Activated CD4-positive, alpha-beta T cell treated with anti-CD3 and anti-CD28 coated beads for 24 hours (primary cell): ENCODE measurements at places on chromosomes 7 and 10.
A peak's percentile ranks its signal among the peaks of the same experiment; 100 is the strongest.

- DNase-seq, result no peak
Observed at GRCh38 chr7:39678930-39679709, 55.7 kb downstream of the RALA start.

- no peak for DNase-seq
Observed at GRCh38 chr7:88281749-88282148, 24.9 kb downstream of the STEAP4 start.

- no peak for DNase-seq
Observed at GRCh38 chr10:101295261-101295660, 58.7 kb upstream of the BTRC start.

DNA sequence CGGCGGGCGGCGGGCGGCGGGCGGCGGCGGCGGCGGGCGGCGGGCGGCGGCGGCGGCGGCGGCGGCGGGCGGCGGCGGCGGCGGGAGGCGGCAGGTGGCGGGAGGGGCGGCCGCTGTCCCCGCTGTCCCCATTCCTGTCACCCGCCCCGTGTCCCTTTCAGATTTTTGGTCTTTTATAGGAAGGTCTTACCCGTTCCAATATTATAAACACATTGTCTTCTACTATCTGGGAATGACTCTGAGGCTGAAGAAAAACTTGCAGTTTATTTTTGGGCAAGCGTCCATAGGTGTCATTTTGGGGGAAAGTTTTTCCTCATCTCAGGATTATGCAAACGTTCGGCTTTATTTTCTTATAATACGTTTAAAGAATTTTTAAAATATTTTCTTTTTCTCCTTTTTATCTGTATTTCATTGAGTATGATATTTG lies 578 bp downstream of the ZNF713 start:
- DNase-seq, result no peak

GRCh38 chr10:97629289-97629688 lies 4.0 kb downstream of the MORN4 start:
- no peak for DNase-seq

DNA sequence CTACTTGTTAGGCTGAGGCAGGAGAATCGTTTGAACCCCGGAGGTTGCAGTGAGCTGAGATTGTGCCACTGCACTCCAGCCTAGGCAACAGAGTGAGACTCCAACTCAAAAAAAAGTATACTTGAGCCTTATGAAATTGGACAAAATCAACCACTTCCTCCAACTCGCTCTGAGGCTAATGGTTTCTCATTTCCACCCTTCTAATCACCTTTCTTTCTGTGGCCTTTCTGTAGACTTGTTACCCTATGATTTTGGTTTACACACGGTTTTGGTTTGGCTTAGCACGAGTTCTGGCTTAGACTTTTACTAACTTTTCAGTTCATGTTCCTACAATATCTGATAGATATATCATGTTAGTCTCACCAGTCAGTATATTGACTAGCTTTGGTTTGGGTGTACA lies 152.0 kb downstream of the PHTF2 start:
- DNase-seq, result no peak

DNA sequence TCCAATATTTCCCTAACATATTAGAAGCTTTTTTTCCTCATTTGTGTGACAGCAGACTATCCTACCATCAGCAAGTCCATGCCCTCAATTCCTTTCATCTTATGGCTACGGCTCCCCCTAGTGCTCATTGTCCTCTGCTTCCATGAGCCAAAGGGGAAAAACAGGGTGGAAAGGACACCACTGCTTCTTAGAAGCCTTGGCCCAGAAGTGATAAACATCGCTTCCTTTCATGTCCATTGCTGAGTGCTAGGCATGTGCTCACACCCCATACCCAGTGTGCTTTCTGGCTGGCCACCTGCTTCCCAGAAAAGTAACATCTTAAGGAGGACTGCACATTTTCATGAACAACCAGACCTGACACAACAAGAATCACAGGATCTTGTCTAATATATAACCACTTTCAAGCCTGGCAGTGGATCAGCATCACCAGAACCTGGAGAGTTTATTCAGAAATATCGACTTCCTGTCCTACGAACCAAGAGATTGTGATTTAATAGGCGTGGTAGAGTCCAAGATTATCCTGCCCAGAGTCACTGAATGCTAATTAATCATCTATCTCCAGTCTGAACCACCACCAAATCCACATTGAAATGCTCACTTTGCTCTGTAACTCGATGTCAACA lies 650.5 kb upstream of the SORCS1 start:
- DNase-seq, result no peak

DNA sequence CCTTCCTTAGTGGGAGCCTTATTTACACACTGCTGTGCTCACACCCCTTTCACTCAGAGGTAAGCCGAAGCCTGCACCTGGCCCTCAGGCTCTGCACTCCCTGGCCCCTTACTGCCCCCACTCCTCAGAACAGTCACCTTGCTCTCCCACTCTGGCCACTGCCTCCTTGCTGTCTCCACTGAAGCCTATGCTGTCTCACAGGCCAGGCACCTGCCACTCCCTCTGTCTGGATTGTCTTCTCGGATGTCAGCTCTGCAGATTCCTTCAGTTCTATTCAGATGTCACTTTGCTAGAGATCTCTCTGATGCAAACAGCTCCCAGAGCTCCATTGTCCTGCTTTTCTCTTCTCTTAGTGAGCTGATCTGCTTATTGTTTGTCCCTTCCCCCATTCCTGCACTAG lies 390.7 kb downstream of the DPP6 start:
- no peak for DNase-seq

GRCh38 chr7:80781561-80781979 lies 137.3 kb downstream of the SEMA3C start:
- no peak for DNase-seq

GRCh38 chr10:75049316-75050148 lies 61.9 kb upstream of the SAMD8 start:
- no peak for DNase-seq

- DNase-seq, result no peak
Observed at GRCh38 chr10:32059472-32059871, 3.2 kb upstream of the KIF5B start.

DNA sequence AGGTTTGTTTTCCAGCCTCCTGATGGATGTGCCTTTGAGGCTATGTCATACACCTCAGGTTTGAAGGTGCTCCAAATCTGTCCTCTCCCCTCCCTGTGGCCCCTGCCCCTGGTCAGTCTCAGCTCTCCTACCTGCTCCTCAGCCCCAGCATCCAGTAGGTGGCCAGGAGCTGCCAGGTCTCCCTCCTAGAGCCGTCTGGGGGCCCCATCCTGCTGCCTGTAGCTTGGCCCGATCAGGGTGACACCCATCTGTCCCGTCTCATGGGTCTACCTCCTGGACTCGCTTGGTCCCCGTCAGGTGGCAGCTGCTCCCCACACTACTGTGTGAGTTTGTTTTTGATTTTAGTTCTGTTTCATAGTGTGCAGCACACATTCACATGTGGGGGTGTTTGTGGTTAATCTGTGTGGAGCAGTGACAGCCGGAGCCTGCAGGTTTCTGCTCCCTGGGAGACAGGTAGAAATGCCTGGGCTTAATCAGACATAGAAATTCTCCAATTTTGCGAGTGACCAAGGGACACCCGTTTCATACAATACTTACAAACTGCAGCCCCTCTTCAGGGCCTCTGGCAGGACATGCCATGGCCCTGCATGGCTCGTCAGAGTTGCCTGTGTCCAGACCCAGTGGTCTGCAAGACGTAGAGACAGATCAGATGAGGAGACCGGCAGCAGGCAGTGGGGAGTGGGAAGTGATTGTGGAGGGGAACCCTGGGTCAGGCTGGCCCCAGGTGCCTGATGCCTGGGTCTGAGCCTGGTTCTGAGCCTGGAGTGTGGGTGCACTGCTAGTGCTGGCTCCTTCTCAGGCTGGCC lies 17.1 kb downstream of the ADCY1 start:
- DNase-seq, result no peak

GRCh38 chr10:101441541-101442455 lies 87.8 kb downstream of the BTRC start:
- DNase-seq, result peak; percentile 13

- no peak for DNase-seq
Observed at GRCh38 chr10:61329854-61330253, 123.3 kb downstream of the TMEM26 start.

- DNase-seq, result no peak
Observed at GRCh38 chr7:81604075-81604807, 165.6 kb downstream of the HGF start.

DNA sequence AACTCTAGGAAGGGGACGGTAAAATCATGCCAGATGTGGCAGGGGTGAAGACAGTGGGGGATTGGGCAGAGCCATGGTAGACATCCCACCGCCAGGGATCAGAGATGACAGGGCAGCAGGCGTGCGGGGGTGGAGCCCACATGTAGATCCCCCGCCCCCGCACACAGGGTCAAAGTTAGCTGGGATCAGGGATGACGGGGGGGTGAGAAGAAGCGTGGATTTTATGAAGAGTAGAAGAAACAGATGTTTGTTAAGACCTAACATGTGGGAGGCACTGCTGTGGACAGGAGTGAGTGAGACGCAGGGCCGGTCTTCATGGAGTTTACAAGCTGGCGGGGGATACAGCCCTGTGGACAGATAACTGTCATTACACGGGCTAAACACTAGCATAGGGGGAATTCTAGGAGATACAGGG lies 154.0 kb upstream of the KLF14 start:
- no peak for DNase-seq

GRCh38 chr10:32002531-32002930 lies 53.7 kb downstream of the KIF5B start:
- no peak for DNase-seq

DNA sequence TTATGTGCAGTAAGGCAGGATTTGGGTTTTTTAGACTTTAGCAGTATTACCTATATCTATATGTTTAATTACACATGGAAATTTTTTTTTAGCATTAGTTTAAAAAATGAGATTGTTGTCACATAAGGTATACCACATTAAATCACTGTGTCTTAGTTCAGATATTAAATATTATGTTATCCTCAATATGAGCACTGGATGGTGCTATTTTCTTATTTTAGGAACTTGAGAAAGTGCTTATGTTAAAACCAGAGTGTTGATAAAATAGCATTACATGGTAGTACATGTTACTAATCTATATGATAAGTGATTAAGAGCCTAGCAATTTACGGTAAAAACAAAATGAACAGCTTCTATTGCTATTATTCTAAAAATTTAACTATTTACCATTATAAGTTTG lies 28.8 kb downstream of the MIOS start:
- no peak for DNase-seq

DNA sequence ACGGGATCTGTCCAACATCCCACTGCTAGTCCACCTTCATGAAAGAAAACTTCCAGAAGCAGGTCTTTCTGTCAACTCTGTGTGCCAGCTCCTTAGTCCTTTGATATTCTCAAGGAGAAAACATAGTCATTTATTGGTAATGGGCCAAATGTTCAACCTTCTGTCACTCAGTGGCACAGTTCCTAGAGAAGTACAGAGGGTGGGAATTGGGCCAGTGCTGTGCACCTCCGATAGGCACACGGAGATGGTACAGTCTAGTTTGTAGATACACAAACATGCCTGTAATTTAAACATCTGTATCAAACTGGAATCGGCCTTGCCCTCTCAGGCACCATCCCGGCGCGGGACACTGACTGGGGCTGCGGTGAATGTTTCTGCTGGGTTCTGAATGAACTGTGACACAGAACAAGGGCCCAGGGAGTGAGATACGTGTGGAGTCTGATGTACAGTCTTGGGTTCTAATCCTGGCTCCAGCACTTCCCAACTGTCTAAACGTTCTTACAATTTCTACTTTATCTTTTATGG lies 213.9 kb upstream of the SHH start:
- DNase-seq, result no peak

GRCh38 chr7:110417611-110418010 lies 673.3 kb upstream of the LRRN3 start:
- no peak for DNase-seq

GRCh38 chr10:92432596-92432995 lies 141.3 kb downstream of the IDE start:
- no peak for DNase-seq

DNA sequence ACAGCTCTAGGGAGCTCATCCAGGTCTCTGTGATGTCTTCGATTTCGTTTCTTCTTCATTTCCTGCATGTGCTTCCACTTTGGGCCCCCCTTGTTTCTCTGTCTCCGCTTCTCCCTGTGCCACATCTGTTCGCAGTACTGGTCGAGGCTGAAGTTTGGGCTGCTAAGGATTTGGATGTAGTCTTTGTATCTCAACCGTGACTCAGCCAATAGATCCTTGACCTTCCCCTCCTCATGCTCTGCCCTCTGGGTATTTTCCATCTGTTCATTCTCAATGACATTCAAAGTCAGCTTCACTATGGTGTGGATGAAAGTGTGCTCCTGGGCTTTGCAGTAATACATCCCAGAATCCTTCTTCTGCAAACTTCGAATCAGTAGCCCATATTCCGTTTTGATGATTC lies 187.4 kb downstream of the SEMA3D start:
- DNase-seq, result no peak

- no peak for DNase-seq
Observed at GRCh38 chr10:8640301-8640700, 585.8 kb downstream of the GATA3 start.

GRCh38 chr10:32795598-32796183 lies 162.3 kb downstream of the ITGB1 start:
- DNase-seq, result no peak

DNA sequence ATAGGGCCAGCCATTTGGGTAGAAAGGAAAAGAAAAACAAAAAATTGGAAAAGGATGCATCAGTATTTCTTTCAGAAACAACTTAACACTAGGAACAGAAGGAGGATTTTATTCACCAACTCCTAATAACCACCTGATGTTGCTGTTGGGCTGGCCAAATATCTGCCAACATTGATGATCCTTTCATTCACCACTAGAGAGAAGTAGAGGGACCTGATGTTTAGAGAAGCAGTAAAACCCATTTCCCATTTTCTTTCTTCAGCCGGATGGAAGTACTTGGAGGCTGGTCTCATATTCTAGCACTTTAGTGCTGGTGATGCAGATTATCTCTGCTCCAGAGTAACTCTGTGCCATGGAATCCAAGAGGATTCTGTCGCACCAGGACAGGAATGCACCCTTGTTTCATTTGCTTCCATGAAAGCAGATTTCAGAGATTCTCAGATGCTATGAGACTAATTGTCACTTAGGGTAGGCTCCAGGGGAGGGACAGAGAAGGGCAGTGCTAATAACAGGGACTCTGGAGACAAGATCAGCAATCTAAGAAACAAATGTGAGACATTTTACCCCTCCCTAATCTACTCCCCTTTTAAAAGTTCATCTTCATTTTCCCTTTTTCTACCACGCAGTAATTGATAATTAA lies 3.1 kb downstream of the KLLN start:
- no peak for DNase-seq

GRCh38 chr10:3206511-3207157 lies 34.1 kb upstream of the PITRM1 start:
- DNase-seq, result no peak

DNA sequence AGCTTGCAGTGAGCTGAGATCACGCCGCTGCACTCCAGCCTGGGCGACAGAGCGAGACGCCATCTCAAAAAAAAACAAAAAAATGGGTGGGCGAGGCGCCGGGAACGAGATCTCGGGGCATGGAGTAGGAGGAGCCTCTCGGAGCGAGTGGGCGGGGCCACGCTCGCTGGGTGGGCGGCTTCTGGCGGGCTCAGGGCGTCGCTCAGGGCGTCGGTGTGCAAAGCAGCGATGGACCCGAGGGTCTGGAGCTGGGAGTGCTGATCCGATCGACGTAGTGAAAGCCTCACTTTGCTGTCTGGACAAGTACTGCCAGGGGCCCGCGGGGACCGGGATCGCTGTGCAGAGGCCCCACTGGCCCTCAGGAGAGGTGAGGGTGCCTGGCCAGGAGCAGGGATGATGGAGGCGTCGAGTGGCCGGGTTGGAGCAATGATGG lies 22.6 kb upstream of the AMZ1 start:
- no peak for DNase-seq

GRCh38 chr10:16943295-16944285 lies 126.4 kb upstream of the RSU1 start:
- DNase-seq, result no peak
